ENCODE measurements at places on chromosomes 16 and 17.

GRCh38 chr17:70499067-70499786, 329.9 kb downstream of the KCNJ2 start:
- H3K36me3 ChIP-seq: no peaks in the 10 kb centered on the region
- no peaks in the 10 kb centered on the region for H3K4me1 ChIP-seq
- no peak overlapping the region for H3K4me3 ChIP-seq
- DNase-seq: no peak
- no peak overlapping the region for H3K27ac ChIP-seq
- no peaks in the 10 kb centered on the region for H3K27me3 ChIP-seq

GRCh38 chr16:72917051-72917450, 130.9 kb downstream of the ZFHX3 start:
- no peak for DNase-seq
- peaks cover 2% of the 10 kb centered on the region for H3K27me3 ChIP-seq
- no peaks in the 10 kb centered on the region for H3K36me3 ChIP-seq
- no peak overlapping the region for H3K4me3 ChIP-seq
- H3K4me1 ChIP-seq: no peaks in the 10 kb centered on the region

DNA sequence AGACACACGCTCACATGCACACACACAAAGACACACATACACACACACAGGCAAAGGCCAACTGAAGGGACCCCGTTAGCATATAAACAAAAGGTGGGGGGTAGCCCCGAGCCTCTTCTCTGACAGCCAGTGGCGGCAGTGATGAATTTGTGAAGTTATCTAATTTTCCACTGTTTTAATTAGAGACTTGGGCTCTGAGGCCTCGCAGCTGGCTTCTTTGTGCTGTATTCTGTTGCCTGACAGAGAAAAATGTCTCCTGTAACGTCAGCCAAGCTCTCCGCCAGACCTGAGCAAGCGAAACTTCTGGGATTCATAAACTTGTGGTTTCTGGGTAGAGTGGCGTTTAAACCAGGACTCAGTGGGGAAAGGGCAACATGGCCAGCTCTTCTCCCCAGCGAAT, 113.9 kb upstream of the FOXF1 start:
- H3K4me1 ChIP-seq: no peaks in the 10 kb centered on the region
- no peak overlapping the region for H3K27ac ChIP-seq
- H3K4me3 ChIP-seq: no peak overlapping the region
- H3K27me3 ChIP-seq: no peaks in the 10 kb centered on the region
- H3K36me3 ChIP-seq: no peaks in the 10 kb centered on the region
- no peak for DNase-seq

GRCh38 chr17:48382989-48383388, 47.0 kb downstream of the SKAP1 start:
- H3K27me3 ChIP-seq: no peaks in the 10 kb centered on the region
- no peak overlapping the region for H3K4me3 ChIP-seq
- no peak for DNase-seq
- H3K36me3 ChIP-seq: no peaks in the 10 kb centered on the region

- peaks cover 53% of the 10 kb centered on the region for H3K36me3 ChIP-seq
- peaks cover 92% of the 10 kb centered on the region for H3K4me1 ChIP-seq
- H3K27ac ChIP-seq: peak overlapping the region; percentile 73
- H3K27me3 ChIP-seq: no peaks in the 10 kb centered on the region
- H3K4me3 ChIP-seq: no peak overlapping the region
Measured at GRCh38 chr17:82241183-82241925, 12.5 kb downstream of the SLC16A3 start.

DNA sequence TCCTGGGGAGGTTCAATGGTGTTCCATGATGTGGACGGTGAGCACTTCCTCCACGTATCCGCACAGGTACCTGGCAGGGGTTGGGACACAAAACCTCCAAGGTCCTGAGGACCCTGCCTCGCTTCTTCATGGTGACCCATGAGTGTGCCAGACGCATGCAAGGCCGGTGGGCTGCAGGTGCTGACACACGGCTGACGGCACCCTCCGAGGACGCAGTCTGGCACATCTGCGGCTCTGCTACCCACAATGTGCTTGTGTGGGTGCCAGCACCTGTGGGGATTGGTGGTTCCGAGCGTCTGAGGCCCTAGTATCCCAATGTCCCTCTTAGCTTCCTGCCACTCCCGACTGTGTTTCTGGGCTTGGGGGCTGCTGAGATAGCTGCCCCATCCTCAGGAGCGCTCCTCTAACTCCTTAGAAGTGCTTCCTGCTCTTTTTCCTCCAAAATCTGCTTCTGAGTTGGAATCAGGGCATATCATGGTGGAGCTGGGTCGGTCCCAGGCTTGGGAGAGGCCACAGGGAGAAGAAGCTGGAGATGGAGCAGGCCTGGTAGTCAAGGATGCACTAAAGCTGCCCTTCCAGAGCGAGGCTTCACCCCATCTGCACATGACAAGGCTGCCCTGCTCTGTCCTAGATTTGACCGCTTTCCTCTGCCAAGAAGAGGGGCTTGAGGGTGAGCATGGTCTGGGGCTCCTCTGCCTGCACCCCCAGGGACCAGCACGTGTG, 1.6 kb downstream of the CYGB start:
- no peak for DNase-seq
- H3K27me3 ChIP-seq: no peaks in the 10 kb centered on the region
- no peak overlapping the region for H3K4me3 ChIP-seq
- peaks cover 10% of the 10 kb centered on the region for H3K4me1 ChIP-seq

GRCh38 chr16:89020068-89020924, 43.3 kb upstream of the CBFA2T3 start:
- H3K4me1 ChIP-seq: peaks cover 20% of the 10 kb centered on the region
- peak overlapping the region; percentile 55 for H3K27ac ChIP-seq
- H3K4me3 ChIP-seq: peak overlapping the region; percentile 36
- no peaks in the 10 kb centered on the region for H3K27me3 ChIP-seq
- no peaks in the 10 kb centered on the region for H3K36me3 ChIP-seq
- peak; percentile 87 for DNase-seq

GRCh38 chr17:80663781-80664206, 119.2 kb downstream of the RPTOR start:
- H3K27me3 ChIP-seq: no peaks in the 10 kb centered on the region
- 0 out of 3 replicates have a peak, but pooled peaks cover 7% of the 10 kb centered on the region for H3K36me3 ChIP-seq
- H3K4me1 ChIP-seq: peaks cover 21% of the 10 kb centered on the region
- no peak overlapping the region for H3K27ac ChIP-seq

DNA sequence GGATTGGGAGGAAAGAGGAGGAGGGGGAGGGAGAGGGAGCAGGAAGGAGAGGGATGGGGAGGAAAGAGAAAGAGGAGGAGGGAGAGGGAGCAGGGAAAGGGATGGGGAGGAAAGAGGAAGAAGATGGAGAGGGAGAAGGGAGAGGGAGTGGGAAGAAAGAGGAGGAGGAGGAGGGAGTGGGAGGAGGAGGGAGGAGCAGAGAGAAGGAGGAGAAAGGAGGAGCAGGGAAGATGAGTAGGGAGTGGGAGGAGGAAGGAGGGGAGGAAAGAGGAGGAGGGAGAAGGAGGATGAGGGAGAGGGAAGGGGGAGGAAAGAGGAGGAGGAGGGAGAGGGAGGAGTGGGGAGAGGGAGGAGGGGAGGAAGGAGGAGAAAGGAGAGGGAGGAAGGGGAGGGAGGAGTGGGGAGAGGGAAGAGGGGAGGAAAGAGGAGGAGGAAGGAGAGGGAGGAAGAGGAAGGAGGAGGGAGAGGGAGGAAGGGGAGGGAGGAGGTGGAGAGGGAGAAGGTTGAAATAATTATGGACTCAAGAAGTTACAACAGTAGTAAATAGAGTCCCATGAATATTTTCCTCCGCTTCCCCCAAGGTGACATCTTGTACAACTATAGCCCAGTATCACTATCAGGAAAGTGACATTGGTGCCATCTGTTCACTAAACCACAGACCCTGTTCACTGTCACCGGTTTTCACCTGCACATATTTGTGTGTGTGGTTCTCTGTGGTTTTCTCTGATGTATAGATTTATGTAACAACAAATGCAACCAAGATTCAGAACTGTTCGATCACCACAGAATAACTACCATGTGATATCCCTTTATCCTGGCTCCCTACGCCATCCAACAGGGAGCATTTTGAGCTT, 325.3 kb upstream of the EEF2KMT start:
- no peaks in the 10 kb centered on the region for H3K36me3 ChIP-seq
- H3K27ac ChIP-seq: no peak overlapping the region
- DNase-seq: no peak
- peaks cover 3% of the 10 kb centered on the region for H3K27me3 ChIP-seq
- no peaks in the 10 kb centered on the region for H3K4me1 ChIP-seq

- no peaks in the 10 kb centered on the region for H3K27me3 ChIP-seq
- H3K4me3 ChIP-seq: peak overlapping the region; percentile 23
- peaks cover 19% of the 10 kb centered on the region for H3K4me1 ChIP-seq
- H3K36me3 ChIP-seq: no peaks in the 10 kb centered on the region
- DNase-seq: no peak
Measured at GRCh38 chr17:64130559-64131001, 636 bp upstream of the ERN1 start.

- no peaks in the 10 kb centered on the region for H3K36me3 ChIP-seq
- no peak for DNase-seq
- no peaks in the 10 kb centered on the region for H3K27me3 ChIP-seq
- H3K4me3 ChIP-seq: no peak overlapping the region
Measured at GRCh38 chr16:26772503-26772902, 294.2 kb upstream of the C16orf82 start.

GRCh38 chr17:49861150-49861884, 13.4 kb upstream of the TAC4 start:
- H3K4me1 ChIP-seq: no peaks in the 10 kb centered on the region
- no peak overlapping the region for H3K4me3 ChIP-seq
- no peak overlapping the region for H3K27ac ChIP-seq
- H3K36me3 ChIP-seq: no peaks in the 10 kb centered on the region
- peaks cover 16% of the 10 kb centered on the region for H3K27me3 ChIP-seq

GRCh38 chr16:50737420-50737959, 4.4 kb upstream of the CYLD start:
- H3K4me3 ChIP-seq: no peak overlapping the region
- DNase-seq: no peak
- H3K36me3 ChIP-seq: no peaks in the 10 kb centered on the region
- peaks cover 10% of the 10 kb centered on the region for H3K4me1 ChIP-seq
- H3K27ac ChIP-seq: no peak overlapping the region

GRCh38 chr17:41060052-41060604, at the start of gene KRTAP2-3:
Gene KRTAP2-3 (minus strand): TSS chr17:41060114. CDS start chr17:41060050, 64 bp downstream.
- peaks cover 5% of the 10 kb centered on the region for H3K27me3 ChIP-seq
- no peak within 1 kb of the TSS for H3K4me3 ChIP-seq
- no peak within 1 kb of the TSS for H3K27ac ChIP-seq
- H3K36me3 ChIP-seq: no peaks in the 10 kb centered on the region
- no peak for DNase-seq

DNA sequence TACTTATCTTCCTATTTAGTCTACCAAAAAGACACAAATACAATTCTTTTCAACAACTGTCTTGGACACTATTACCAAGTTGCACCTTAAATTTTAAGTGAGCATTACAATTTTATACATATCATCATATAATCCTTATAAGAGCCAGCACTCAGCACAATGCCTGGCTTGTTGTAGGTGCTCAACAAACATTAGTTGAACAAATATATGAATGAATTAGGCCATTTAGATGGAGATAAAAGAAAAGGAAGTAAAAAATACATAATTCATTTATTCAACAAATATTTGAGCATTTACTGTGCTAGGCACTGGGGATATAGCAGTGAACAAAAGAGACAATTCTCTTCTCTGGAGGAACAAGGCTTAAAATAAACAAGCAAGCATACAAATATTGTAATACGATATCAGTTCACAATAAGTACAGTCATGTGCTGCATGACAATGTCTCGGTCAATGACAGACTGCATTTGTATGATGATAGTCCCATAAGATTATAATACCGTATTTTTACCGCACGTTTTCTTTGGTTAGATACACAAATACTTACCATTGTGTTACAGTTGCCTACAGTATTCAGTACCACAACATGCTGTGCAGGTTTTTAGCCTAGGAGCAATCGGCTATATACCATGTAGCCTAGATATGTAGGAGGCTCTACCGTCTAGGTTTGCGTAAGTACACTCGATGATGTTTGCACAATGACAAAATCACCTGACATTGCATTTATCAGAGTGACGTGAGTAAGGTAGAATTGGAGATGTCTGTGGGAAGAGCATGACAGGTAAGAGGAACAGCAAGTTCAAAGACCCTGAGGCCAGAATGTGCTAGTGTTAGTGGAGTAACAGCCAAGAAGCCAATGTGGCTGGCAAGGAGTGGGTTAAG, 86.4 kb upstream of the HS3ST2 start:
- no peaks in the 10 kb centered on the region for H3K4me1 ChIP-seq
- no peaks in the 10 kb centered on the region for H3K36me3 ChIP-seq
- DNase-seq: no peak
- peaks cover 7% of the 10 kb centered on the region for H3K27me3 ChIP-seq

DNA sequence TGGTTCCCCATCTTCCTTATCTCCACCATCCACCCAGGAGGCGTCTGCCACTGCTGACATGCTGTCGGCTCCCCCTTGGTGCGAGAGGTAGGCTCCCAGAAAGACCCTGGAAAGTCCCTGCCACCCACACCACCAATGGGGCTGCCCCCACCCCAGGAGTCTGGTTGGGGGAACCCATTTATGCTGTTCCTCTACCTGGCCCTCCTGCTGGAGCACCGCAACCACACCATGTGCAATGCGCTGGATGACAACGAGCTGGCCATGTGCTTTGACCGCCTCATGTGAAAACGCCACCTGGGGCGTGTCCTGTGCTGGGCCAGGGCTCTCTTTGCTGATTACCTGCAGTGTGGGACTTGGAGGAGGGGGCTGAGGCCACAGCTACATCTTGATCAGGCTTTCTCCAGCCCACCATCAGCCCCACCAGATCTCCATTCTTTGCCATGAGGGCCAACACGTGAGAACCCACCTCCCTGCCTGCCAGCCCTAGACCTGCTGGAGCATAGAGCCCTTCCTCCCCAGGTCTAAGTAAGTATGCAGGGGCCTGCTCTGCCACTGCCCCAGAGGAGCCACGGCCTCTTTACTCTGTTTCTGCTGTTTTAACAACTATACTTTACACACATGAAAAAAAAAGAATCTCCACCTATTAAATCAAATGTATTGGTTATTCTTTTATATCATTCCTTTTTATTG, 7.9 kb upstream of the ALDH3A1 start:
- H3K27ac ChIP-seq: no peak overlapping the region
- peaks cover 5% of the 10 kb centered on the region for H3K27me3 ChIP-seq
- H3K36me3 ChIP-seq: no peaks in the 10 kb centered on the region

GRCh38 chr17:6086603-6087400, 16.6 kb downstream of the WSCD1 start:
- H3K27ac ChIP-seq: no peak overlapping the region
- H3K36me3 ChIP-seq: no peaks in the 10 kb centered on the region
- H3K4me1 ChIP-seq: no peaks in the 10 kb centered on the region
- no peak for DNase-seq

DNA sequence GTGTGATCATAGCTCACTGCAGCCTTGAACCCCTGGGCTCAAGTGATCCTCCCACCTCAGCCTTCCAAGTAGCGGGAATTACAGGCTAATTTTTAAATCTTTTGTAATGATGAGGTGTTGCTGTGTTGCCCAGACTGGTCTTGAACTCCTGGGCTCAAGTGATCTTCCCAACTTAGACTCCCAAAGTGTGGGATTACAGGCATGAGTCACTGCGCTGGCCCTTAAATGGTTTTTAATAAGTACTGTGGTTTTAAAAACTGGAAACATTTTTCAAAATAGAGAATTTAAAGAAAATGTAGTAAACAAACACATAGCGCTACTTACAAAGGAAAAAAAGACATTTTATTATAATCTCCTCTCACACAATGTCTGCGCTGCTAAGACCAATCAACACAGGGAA, 32.2 kb downstream of the MARCHF10 start:
- no peaks in the 10 kb centered on the region for H3K36me3 ChIP-seq
- no peak overlapping the region for H3K27ac ChIP-seq
- H3K4me1 ChIP-seq: no peaks in the 10 kb centered on the region

- no peaks in the 10 kb centered on the region for H3K27me3 ChIP-seq
- H3K4me3 ChIP-seq: no peak overlapping the region
- no peaks in the 10 kb centered on the region for H3K4me1 ChIP-seq
Measured at GRCh38 chr16:88589441-88589840, 19.2 kb downstream of the ZC3H18 start.

Measured in K562 (cell line).